ENCODE measurements at places on chromosomes 5 and 9. TPM values are rescaled to one million over a fixed set of nuclear protein-coding genes. Genes with fewer than 3 reads are reported as not detected.

DNA sequence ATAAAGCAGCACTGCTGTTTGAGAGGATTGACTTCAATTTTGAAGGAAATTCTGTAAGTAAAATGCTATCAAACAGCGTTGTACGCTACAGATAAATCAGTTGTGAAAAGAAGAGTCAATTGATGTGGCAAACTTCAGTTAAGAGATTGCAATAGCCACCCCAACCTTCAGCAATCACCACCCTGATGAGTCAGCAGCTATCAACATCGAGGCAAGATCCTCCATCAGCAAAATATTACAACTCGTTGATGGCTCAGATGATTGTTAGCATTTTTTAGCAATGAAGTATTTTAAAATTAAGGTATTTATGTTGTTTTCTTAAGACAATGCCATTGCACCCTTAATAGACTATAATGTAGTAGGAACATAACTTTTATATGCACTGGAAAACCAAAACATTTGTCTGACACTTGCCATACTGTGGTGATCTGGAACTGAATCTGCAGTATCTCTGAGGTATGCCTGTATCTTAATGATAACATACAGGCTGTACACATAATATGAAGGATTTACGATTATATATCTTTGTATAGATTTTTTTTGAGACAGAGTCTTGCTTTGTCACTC lies 47.5 kb downstream of the VPS13A start:
- peak; percentile 47 for DNase-seq

DNA sequence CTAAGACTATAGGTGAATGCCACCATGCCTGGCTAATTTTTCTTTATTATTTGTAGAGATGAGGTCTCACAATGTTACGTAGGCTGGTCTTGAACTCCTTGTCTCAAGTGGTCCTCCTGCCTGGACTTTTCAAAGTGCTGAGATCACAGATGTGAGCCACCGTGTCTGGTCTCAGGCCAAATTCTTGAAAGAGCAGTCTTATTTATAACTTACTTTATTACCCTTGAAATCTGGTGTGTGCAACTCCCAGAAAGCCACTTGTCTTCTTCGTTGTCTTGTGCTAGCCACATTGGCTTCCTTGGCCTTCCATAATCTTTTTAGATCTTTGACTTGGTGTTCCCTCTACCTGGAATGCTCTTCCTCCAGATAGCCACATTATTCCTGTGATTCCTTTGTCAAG lies 50.1 kb downstream of the CTNNA1 start:
- no peak for DNase-seq

DNA sequence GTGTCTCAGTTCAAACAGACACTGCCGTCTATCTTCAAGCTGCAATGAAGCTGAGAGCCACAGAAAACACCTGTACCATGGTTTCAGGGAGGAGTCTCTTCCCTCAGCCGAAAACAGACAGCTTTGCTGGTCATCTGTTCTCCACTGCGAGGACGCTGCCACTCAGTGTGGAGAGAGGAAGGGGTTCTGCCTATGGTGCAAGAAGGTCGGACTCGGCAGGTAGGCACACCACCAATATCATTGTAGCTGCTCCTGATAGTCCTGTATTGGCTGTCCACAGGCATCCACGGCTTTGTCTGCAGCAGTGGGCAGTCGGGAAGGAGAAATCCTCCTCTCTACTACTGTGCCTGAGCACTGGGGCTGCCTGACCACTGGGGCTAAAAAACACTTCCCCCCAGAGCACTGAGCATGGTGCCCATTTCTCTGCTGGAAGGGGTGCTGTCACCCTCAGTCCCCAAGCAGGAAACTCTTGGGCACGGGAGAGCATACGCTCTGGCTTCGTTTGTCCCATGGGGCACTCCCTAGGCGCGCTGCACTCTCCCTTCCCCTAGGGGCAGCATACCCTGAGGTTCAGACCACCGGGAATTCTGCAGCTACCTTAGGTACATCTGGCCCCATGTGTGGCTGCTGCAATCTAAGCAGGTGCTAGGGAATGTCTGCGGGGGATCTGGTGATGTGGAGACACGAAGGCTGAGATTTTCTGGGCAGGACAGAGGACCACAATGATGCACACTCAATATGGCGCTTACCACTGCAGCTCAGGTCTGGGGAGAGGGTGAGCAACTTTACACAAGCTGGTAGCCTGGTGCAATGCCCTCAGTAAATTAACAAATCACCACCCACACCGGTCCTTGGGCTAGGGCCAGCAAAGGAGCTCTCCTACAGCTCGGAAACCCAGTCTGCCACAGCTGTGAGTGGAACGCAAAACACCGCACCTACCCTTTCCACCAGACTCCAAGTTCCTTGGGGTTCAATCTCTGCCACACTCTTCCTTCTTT lies 880.9 kb upstream of the SEMA6A start:
- no peak for DNase-seq

DNA sequence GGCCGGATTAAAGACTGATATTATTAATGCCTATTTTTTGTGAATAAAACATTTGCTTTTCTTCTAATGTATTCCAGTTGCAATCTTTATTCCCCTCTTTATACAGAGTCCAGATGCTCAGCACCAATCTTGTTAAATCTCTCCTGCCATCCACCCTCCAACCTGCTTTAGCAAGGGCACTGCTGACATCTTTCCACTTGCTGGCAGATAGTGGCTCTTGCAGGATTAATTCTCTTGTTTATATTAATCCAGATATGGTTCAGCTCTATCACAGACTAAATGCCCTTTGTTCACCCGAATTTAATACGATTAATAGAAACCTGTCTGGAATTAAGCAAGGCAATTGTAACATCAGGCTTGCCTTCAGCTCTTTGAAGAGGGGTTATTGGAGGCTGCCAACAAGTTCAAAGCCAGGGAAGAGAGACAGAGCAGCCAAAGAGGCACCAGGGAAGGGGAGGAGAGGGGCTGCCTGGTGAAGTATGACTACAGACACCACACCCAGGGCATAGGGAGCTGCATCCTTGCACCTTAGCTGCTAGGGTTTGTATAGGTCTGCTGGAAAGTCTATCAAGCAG lies 236.2 kb downstream of the SAXO1 start:
- no peak for DNase-seq

The GGTA1 gene
- not detected for total RNA-seq

- no peak for DNase-seq
Observed at GRCh38 chr9:7579351-7579750, 220.2 kb downstream of the DMAC1 start.

DNA sequence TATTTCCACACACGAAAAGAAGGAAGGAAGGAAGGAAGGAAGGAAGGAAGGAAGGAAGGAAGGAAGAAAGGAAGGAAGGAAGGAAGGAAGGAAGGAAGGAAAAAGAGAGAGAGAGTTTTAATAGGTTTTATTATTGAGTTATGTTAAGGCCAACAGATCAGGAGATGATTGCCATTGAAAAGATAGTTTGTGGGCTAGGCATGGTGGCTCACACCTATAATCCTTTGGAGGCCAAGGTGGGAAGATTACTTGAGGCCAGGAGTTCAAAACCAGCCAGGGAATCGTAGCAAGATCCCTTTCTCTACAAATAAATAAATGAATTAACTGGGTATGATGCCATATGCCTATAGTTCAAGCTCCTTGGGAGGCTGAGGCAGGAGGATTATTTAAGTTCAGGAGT lies 877.2 kb downstream of the TLE4 start:
- no peak for DNase-seq

DNA sequence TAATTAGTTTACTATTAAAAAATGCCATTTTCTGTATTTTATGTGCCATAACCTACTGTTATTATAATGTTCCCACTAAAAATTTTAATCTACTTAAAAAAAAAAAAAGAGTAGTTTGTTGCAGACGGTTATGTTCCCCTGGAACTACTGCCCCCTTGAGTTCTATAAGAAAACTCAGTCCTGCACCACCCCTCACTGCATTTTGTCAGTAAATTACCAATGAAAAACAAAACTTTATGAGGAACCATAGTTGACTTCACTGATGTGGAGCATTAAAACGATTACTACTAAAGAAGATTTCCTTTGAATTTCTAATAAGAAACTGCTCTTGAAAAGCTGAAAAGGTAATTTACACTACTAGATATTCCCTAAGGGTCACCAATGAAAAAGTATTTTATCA lies 288.7 kb downstream of the FBXL17 start:
- peak; percentile 23 for DNase-seq

- peak; percentile 18 for DNase-seq
Observed at GRCh38 chr9:27377147-27377807, 80.3 kb upstream of the EQTN start.

Measured in A172 (cell line).